ENCODE measurements at places on chromosomes 5 and 9.

DNA sequence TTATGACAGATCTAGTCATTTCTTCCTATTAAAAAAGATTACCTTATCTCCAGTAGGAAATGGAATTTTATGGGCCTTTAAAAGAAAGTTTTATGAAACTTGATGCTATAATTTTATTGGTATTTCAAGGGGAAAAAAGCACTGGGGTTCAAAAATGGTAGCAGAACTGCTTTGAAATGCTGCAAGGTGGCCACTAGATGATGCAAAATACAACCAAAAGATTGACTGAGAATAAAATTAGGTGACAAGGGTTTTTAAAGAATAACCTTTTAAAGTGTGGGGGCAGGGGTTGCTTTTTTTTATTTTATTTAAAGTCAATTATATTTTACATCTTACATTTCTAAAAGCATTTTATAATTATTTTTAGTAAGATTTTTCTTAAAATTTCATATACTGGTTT lies 61.7 kb downstream of the KLF9 start:
- DNase-seq, result no peak

DNA sequence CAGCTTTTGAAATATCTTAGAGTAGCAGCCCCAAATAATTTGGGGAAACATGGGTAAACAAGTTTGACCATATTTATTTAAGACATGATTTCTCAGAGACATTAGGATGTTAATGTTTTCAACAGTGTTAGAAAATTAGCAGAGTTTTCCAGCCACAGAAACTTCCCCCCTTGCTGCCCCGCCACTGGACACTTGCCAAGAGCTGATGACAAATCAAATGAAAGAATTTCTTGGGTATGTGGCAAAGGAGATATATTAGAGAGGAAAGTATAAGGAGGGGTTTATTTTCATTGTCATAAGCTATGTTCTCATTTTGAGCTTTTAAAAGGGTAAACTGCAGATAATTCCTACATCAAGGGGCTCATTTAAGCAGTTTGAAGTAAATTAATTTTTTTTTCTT lies 15.9 kb downstream of the GABRA1 start:
- no peak for DNase-seq

DNA sequence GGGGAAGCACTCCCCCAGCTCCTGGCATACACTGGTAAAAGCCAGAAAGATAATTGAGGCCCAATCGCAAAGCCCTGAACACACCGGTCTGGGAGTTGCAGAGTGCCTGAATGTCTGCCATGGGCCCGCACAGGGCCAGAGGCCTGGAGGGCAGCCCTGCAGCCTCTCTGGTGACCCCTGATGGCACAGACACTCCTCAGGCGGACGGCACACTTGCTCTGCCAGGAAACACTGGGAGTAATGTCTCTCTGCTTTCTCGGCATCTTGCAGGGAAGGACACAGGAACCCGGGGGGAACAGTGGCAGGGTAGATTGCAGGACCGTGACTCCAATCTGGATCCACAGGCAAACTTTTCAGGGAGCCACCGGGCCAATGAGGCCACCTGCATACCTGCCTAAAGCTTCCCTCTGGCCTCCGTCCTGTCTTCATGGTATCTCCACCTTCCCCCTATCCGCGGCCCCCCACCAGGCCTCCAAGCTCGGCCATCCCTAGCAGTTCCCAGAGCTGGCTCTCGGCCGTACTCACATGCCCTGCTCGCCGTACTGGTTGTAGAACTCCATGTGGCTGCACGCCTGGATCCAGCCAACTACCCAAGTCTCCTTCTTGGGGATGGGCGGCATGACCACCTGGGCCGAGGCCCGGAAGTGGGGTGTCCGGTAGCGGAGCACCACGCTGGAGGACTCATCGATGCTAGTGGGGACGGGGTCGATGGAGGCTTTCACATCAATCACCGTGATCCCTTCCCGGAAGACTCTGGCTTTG lies 797 bp downstream of the FAM78A start:
- DNase-seq, result no peak

GRCh38 chr5:38249812-38250211 lies 8.5 kb upstream of the EGFLAM start:
- no peak for DNase-seq

- no peak for DNase-seq
These were observed 27.7 kb downstream of the CXXC5 start for GRCh38 chr5:139675825-139676224.

DNA sequence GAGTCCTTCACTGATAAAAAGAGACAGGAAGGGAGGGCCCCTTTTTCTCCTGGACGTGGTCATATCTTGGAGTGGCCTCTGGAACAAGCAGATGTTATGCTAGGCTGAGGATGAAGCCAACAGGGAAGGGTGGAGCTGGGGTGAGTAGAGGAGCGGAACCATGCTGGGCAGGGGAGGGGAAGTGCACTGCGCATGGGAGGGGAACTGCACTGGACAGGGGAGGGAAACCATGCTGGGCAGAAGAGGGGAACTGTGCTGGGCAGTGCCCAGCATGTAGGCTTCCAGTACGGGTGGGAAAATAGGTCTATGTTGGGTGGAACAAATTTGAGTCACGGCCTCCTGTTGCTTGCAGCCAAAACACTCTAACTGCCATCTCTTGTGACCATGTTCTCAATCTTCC lies 19.3 kb upstream of the IRX4 start:
- DNase-seq, result no peak

DNA sequence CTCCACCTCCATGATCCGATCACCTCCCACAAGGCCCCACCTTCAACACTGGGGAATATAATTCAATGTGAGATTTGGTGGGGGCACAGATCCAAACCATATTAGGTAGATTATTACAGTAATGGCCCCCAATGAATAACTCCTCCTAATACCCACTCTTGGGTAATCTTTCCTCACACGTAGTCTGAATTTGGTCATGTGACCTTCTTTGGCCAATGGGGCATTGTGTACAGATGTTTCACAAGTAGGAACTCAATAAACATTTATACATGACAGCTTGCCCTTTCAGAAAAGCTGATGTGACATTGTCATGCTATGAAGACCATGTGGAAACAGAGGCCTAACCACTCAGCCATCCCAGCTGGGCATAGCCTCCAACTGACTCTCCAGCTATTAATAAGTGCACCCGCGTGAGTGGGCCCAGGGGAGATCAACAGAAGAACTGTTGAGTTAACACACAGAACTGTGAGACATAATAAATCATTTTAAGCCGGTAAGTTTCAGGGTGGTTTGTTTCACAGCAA lies 10.6 kb downstream of the GPR150 start:
- DNase-seq, result no peak

DNA sequence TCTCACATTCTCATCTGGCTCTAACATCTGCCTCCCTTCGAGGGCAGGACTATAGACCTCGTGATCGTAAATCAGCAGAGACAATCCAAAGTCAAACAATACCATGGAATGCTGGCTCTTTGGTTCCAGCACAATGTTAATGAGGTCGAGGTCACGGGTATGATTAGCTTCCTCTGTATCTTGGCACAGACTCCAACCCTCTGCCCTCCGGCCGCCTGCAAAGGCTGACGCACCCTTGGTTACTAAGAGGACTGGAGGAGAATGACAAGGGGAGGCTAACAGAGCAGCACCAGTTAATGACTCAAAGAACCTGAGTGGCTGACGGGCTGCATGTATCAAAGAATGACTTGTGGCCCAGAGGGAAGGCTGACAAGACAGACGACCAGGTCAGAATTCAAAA lies 10.1 kb downstream of the LHFPL2 start:
- DNase-seq, result no peak

GRCh38 chr9:124054582-124055227 lies 43.1 kb downstream of the LHX2 start:
- DNase-seq, result no peak

DNA sequence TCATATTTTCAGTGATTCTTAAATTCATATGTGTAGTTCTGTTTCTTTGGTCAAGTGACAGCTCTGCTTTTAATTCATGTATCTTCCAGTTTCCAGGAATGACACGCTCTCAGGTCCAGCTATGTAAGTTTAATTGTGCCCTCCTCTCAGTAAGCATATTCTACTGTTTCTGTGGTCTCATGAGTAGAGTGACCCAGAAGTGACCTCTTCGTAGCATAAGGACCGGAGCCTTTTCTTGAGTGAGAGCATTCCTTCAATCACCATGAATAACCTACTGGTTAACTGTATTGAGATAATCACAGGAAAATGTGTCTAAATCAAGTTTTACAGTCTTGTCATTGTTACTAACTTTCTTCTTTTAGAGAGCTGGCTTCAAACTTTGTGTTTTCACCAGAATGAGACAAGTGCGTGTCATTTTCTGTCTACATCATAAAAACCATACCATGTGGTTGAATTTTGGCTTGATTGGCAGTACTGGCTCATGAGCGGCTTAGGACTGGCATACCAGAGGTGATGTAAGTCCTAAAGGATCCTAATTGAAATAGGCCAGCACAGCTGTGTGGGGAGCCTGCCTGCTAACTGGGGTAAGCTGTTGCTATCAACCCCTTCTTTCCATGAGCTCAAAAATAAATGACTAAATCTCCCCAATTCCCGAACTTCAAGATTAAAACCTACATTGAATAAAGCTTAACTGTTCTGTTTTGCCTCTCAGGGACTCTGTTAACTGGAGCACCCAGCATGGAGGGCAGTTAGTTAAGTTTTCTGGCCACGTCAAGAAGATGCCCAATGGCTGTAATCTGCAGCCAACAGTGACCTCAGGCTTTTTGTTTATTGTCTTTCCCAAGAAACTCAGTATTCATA lies 4.8 kb downstream of the ADAMTSL1 start:
- no peak for DNase-seq

- no peak for DNase-seq
These were observed 21.4 kb downstream of the ALDH1A1 start for GRCh38 chr9:72931437-72931836.

- DNase-seq, result no peak
These were observed 132.7 kb upstream of the MAP1B start for GRCh38 chr5:71974622-71975021.

DNA sequence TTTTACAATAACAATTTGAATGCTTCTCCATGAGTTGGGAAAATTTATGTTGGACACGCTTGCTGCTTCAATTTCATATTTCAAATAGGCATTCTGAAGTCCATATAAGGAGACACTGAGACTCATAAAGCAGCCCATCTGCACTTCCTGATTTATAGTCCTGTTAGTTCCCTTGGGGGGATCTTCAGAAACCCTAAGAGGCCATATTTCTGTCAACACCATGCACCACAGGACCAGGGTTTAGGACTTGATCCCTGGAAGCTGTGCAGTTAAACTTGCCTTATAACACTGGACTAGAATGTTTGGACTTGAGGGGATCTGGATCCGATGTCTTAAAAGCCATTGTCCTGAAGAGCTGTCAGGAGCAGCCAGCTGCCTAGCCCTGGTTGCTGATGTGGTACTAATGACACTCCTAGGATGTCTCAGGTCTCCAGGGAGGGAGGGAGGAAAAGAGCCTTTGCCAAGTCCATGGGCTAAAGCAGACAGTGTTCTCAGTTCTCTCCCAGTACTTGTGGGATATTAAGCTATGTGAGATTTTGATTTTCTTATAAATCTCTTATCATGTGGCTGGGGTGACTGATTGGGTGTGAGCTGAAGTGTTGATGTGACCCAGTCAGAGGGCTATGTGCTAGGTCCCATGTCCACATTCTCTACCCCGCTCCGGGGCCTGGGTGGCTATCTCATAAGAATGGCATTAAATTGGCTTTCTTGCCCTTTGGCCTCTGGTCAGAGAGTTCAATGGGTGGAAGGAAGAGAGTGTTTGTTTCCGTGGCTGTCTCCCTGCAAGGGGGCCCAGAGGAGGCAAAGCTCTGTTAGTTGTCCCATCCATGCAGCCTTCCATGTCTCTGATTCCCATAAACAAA lies 399.8 kb downstream of the OSTF1 start:
- no peak for DNase-seq

DNA sequence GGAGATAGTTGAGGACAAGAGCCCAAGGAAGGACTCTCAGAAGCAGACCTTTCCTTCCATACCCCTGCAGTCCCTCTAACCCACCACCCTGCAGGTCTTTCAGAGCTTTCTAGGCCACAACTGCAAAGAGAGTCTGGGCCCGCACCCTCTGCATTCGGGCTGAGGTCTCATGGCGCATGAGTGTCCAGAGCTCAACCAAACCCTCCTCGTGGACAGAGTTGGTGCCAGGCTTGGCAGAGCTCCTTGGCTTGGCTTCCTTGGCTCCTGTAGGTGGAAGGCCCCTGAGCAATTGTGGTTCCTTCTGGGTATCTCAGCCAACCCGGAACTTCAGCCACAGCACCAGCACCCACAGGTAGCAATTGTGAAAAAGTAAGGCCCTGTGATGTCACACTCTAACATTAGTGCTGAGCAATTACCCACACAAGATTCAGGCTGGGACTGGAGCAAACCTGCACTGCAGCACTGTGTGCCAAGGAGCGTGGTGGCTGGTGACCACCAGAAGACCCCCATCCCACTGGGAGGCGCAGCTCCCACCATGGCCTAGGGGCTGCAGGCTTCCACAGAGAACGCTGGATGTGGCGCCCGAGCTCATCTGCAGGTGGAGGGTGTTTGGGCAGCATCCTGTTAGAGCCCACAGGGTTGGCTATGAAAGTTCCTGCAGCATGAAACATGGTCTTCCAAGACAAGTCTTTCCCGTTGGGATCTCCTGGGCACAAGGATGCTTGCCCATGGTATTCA lies 38.8 kb downstream of the FOXI1 start:
- no peak for DNase-seq

- DNase-seq, result no peak
These were observed 486 bp downstream of the NPDC1 start for GRCh38 chr9:137045294-137046087.

- no peak for DNase-seq
These were observed 25.2 kb downstream of the ZNF608 start for GRCh38 chr5:124721229-124721735.

DNA sequence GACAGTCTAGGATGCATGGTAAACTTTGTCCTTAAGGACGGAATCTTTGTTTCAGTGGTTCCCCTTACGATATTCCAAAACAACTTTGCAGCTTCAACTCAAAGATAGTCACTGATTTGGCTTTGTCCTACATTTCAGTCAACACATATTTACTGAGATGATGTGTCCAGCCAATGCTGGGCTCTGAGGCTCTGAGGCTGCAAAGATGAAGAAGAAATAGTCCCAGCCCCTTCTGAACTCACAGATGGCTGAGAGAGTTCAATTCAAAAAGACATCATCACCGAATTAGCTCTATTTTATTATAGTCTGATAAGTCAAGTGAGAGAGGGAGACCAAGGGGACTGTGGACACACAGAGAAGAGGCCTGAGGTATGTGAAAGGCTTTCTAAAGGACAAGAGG lies 544.0 kb downstream of the ACTL7B start:
- DNase-seq, result no peak

DNA sequence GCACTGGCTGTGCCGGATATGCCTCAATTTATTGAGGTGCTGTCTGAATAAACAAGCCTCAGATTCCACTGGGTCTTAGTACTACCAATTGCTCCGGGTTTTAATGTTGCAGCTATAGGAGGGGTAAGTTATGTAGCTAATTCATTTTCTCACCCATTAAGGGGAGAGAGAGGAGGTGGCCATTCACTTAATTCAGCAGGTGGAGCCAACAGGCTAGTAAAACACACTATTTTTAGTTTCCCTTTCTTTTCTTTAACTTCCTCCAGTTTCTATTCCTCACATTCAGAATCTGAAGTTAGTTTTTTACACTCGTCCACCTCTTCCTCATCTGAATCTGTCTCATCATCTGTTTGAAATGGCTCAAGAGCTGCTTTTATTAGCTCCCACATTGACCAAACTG lies 105.6 kb upstream of the CDH10 start:
- DNase-seq, result no peak

- DNase-seq, result no peak
These were observed 77.4 kb downstream of the UBE2R2 start for GRCh38 chr9:33894316-33894715.

- no peak for DNase-seq
These were observed 66.8 kb downstream of the MED27 start for GRCh38 chr9:132012704-132013357.
